ENCODE measurements at places on chromosomes 16 and 17.

GRCh38 chr16:57998486-57998885 is 2.0 kb downstream of the ZNF319 start:
- DNase-seq, result no peak

DNA sequence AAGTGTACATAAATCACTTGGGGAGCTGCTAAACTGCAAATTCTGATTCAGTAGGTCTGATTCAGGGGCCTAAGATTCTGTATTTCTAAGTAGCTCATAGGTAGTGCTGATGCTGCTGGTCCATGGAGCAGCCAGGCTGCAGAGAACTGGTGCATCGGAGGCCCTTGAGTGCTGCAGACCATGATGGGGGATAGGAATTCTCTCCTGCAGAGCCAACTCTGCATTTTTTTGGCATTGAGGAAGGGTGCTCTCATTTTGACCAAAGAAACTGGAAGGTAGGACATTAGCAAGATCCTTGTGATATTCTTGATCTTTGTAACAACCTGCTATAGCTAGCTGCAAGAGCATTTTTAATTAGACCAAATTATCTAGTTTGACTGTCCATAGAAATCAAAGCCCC is 4.7 kb downstream of the HOXB2 start:
- no peak for DNase-seq

GRCh38 chr17:47837401-47838039 is 3.6 kb downstream of the SCRN2 start:
- no peak for DNase-seq

- no peak for DNase-seq
These were observed 503 bp upstream of the PLCD3 start for GRCh38 chr17:45132572-45133463.

- no peak for DNase-seq
These were observed 53.5 kb downstream of the SOCS1 start for GRCh38 chr16:11202260-11203091.

- no peak for DNase-seq
These were observed 62.3 kb downstream of the CYB5B start for GRCh38 chr16:69486724-69487123.

GRCh38 chr17:60280673-60281072 is 111.3 kb downstream of the USP32 start:
- DNase-seq, result no peak

DNA sequence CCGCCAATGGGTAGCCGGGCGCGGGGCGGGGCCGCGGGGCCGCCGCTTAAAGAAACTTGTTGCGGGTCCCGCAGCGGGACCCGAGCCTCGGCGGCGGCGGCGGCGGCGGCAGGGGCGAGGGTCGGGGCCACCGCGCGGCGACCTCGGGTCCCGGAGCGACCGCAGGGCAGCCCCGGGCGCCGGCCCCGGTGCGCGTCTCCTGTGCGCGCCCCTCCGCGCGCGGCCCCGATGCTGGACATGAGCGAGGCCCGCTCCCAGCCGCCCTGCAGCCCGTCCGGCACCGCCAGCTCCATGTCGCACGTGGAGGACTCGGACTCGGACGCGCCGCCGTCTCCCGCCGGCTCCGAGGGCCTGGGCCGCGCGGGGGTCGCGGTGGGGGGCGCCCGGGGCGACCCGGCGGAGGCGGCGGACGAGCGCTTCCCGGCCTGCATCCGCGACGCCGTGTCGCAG is at the start of gene SOX8:
SOX8 (plus strand) TSS at position 76 of the 450 bp plus-strand sequence; CDS start at position 229, 153 bp downstream.
- no peak for DNase-seq

DNA sequence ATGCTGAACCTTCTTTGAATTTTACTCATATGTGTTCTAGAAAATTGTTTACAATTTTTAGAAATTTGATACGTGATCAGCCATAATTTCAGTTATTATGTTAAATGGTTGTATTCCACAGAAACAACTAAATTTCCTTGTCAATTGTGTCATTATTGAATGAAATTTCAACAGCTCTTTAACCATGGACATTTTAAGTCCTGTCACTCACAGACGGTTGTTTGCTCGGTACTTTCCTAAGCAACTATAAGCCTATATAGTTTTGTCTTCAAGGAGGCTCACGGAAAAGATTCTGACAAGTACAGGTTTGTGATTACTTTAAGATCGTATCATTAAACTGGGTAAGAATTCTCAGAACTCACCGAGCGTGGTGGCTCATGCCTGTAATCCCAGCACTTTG is 31.8 kb downstream of the SLC39A11 start:
- no peak for DNase-seq

DNA sequence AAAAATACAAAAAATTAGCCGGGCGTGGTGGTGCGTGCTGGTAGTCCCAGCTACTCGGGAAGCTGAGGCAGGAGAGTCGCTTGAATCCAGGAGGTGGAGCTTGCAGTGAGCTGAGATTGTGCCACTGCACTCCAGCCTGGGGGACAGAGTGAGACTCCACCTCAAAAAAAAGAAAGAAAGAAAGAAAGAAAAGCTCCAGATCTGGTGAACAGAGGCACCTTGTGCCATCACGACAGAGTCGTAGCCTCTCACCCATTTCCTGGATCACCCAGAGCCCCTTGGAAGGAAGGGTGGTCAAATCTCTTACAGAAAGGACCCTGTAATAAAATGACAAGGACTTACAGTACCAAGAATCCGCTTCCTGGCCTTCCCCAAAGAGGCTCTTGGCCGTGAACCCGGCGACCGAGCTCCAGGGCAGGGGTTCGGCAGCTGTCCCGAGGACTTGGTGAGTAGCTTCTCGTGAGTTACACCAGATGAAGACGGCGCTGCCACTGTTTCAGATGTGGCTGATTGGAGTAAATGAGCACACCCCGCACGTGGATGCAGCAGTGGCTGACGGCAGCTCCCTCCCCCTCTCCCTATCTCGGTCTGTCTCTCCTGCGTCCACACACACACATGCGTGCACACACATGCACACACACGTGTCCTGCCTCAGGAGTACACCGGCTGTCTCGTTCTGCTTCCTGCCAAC is 13.5 kb downstream of the LGALS3BP start:
- DNase-seq, result no peak

DNA sequence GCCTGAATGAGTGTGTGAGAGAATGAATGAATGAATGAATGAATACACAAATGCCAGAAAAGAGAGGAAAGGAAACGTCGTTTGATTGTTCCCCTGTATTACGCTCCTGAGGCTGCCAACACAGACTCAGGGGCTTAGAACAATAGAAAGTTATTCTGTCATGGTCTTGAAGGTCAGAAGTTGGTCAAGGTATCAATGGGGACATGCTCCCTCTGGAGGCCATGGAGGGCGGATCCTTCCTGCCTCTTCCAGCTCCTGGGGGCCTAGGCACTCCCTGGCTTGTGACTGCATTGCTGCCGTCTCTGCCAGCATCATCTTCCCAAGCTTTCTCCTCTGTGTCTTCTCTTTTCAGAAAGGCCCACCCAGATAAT is 1.5 kb upstream of the SLC38A8 start:
- no peak for DNase-seq

DNA sequence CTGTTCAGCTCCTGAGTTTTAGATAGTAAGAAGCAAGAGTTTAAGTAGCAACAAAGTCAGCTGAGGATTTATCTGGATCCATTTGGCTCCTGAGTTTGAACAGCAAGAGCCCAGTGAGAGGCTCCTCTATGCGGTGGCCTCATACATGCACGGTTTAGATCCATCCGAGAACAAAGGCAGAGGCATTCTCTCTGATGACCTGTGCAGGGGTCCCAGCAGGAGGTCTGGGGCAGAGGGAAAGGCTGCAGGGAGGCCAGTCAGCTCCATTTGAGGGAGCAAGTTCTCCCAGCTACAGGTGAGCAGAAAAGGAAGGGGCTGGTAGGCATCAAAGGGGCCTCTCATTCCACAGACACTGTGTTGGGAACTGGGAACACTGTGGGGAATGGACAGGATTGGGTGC is 16.5 kb downstream of the PITPNM3 start:
- no peak for DNase-seq

GRCh38 chr17:45036691-45037090 is 14.7 kb downstream of the DCAKD start:
- no peak for DNase-seq

DNA sequence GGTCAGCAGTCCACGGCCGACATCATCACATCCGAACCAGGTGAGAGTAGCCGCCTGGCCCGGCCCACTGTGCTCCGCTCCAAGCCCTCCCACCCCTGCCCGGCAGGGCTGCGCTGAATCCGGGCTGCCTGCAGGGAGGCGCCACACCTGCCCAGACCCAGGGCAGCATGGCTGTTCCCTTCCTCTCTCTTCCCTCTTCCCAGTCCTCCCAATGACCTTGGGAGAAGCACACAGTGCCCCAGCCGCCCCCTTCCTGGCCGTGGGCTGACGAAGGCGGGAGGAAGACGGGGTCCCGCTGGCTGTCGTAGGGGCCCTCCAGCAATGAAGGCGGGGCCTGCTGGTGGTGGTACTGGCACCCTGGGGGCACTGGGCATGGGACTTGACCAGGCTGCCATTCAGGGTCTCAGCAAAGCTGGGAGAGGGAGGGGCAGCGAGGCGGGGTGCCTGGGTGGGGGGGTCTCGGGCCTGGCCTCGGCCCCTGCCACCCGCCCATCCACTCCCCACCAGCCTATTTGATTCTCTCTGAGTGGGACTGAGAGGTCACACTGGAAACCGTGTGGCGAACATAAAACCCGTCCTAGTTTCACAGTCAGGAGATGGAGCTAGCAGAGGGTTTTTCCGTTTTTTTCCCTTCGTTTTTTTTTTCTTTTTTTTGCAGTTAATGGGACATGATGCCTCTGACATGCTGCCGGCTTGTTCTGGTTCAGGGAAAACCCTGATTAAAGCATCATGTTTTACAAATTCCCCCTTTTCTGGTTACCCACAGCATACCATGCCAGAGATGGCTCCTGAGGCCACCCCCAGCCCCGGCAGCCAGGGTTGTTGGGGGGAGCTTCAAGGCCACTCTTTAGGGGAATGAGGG is 50.6 kb downstream of the BAHCC1 start:
- DNase-seq, result no peak

GRCh38 chr16:69440250-69440649 is 15.8 kb downstream of the CYB5B start:
- DNase-seq, result no peak

DNA sequence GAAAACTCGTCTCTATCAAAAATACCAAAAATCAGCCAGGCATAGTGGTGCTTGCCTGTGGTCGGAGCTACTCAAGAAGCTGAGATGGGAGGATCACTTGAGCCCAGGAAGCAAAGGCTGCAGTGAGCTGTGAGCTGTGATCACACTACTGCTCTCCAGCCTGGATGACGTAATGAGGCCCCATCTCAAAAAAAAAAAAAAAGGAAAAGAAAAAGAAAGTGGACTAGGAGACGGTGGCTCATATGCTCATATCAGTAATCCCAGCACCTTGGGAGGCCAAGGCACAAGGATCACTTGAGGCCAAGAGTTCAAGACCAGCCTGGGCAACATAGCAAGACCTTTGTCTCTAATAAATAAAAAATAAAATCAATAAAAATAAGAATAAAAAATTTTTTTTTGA is 8.8 kb upstream of the SUMO2 start:
- DNase-seq, result no peak

GRCh38 chr17:17052462-17053221 is 10.4 kb downstream of the MPRIP start:
- no peak for DNase-seq

- DNase-seq, result no peak
These were observed 348.7 kb downstream of the CDH11 start for GRCh38 chr16:64773184-64773583.

DNA sequence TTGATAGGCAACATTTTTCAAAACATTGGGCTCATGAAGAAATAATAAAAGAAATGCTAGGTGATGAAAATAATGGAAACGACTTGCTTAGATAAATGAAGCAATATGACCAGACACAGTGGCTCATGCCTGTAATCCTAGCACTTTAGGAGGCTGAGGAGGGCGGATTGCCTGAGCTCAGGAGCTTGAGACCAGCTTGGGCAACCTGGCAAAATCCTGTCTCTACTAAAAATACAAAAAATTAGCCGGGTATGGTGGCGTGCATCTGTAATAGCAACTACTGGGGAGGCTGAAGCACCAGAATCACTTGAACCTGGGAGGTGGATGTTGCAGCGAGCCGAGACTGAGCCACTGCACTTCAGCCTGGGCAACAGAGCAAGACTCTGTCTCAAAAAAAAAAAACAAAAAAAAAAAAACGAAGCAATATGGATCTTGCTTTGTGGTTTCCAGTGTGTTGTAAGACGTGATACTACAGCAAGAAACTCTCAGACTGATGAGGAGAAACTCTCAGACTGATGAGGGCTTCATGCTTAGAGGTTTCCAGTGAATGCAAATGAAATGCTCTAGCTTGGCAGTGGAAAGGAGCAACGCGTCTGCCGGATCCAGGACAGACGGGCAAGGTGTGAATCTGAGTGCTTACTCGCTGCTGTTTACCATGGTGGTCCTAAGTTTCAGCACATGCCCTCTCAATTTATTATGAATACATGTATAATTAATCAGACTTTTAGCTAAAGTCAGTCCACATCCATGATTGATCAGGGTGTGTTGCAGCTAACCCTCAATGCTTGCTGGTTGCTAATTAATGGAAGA is 11.5 kb upstream of the IGF2BP1 start:
- DNase-seq, result no peak

DNA sequence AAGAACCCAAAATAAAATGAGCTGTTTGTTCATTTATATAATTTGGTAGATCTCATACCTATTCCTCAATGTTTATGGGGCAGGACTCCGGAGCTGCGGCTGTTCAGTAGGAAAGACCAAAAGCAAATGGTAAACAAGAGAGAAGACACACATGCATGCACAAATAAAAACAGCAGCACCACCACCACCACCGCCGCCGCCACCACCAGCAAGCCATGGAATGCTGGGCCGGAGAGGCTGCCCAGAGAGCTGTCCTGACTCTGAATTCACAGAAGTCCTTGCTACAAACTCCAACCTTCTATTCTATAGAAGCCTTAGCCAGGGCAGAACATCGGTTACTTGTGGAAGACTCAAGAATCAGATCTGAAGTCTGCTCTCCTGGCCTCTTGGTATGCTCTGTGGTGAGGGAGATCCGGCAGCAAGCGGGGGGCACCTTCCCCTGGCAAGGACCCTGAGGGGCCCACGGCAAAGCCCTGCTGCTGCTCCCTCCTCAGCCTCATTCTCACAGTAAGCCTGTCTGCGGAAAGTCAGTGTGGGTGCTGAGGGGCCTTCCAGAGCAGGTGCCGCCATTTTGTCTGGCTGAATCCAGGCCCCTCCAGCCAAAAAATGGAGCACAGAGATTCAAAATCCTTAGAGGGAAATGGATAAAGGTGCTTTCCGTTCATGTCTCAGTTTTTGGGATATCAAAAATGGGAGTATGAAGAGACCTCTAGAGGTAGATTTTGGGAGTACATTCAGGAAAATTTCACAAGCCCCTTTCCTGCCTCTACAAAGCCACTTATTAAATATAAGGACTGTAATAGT is 6.4 kb upstream of the FOXJ1 start:
- no peak for DNase-seq

- no peak for DNase-seq
These were observed 35.2 kb upstream of the KIFC3 start for GRCh38 chr16:57837305-57838125.

- no peak for DNase-seq
These were observed 65.1 kb upstream of the TOX3 start for GRCh38 chr16:52611817-52612673.
